HT1080 (cell line): ENCODE measurements at places on chromosomes 13 and 19. TPM values are rescaled to one million over a fixed set of nuclear protein-coding genes. Genes with fewer than 3 reads are reported as not detected.

CFAP97D2 gene
- total RNA-seq, result not detected in 2 replicates

MAP2K7 gene
- 16.9 and 22.0 TPM in 2 replicates for total RNA-seq

FCGBP gene
- 0.20 and 0.26 TPM in 2 replicates for total RNA-seq

WIZ gene
- 23.6 and 28.9 TPM in 2 replicates for total RNA-seq

CRB3 gene
- total RNA-seq, result not detected in 2 replicates

C19orf85 gene
- 0.10 TPM in 1 of 2 replicates, not detected in the other for total RNA-seq

FREM2 gene
- 0.07 and 0.08 TPM in 2 replicates for total RNA-seq

FBXL12 gene
- total RNA-seq, result 21.2 and 24.3 TPM in 2 replicates

DNA sequence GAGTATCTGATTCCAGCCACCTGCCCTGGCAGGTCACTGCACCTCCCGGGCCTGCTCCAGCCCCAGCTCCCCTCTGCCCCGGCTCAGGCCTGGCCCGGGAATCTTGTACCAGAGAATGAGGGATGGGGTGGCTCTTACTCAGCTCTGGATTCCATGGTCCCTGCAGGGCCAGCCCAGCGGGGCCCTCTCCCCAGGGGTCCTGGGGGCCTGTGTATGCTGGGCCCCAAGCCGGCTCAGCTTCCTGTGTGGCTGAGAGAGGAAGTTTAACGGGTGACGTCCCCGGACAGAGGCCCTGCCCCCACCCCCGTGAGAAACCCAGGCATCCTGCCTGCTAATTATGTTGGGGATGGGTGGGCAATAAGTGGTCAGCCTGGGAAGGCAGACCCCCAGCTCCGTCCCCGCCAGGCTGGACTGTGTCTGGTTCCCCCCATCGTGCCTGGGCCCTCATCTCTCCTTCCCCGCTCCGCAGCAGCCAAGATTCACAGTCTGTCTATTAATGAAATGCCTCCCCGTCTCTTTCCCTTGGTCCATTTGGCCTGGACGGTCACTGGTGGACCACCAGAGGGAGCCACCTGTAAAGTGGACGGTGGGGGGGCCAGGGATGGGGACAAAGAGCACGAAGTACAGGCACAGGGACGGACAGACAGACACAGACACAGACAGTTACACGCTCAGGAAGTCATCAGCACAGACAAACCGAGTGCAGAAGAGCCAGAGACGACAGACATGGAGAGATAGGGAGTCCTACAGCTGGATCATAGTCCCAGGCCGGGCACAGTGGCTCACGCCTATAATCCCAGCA, at the start of gene DENND1C:
TSS of gene DENND1C (minus strand) at position 247 of the 802 bp plus-strand sequence. CDS start at position 155, 92 bp downstream.
- DNase-seq, result no peak

DNA sequence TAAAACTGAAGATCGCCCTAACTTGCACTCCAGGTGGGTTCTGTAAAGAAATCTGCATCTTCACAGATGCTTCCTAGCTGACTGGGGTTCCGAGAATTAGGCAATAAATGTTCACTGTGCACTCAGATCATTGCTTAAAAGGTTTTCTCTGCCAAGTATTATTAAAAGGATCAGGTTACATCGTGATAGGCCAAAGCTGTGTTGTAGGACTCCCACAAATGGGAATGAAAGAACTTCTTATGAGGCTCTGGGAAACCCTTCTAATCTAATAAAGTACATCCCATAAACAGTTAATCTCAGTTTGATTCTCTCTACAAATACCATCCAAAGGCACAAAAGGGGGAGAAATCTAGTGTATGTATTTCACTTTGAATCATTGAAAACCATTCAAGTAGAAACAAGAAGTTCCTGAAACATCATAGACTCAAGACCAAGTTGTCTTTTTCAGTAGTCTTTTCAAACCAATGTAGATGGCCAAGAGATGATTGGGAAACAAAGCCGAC, 7.1 kb upstream of the POU4F1 start:
- no peak for DNase-seq

DNA sequence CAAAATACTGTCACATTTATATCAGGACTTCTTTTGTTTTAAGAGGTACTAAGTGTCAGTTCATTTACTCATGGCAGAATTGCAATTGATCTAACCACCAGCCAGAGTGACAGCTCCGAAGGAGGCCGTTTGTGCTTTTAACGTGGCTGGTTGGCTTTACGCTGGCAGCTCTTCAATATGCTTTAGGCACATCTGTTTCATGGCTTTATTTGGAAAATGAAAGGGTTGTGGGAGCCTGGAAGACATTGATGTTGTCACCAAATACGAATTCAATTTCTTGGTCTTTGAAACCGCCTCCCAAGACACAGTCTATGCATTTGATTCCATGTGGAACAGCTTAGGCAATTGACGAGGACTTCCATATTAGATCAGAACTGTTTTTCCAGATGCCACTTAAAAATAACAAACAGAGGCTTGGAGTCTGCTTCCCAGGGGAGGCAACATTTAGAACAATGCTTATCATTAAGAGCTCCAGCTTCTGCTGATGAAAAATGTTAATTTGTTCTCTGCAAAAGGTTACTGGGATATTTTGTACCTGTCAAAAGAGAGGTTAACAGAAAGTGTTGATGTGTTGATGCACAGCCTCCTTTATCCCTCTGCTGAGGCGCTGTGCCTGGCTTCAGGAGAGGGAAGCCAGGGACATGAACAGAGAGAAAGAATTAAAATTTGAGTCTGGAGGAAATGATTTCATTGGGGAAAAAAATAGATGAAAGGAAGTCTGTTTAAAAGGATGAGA, 64.0 kb upstream of the TNFRSF19 start:
- no peak for DNase-seq

GRCh38 chr13:78827471-78827870, 168.5 kb upstream of the OBI1 start:
- DNase-seq, result peak; percentile 37

DNA sequence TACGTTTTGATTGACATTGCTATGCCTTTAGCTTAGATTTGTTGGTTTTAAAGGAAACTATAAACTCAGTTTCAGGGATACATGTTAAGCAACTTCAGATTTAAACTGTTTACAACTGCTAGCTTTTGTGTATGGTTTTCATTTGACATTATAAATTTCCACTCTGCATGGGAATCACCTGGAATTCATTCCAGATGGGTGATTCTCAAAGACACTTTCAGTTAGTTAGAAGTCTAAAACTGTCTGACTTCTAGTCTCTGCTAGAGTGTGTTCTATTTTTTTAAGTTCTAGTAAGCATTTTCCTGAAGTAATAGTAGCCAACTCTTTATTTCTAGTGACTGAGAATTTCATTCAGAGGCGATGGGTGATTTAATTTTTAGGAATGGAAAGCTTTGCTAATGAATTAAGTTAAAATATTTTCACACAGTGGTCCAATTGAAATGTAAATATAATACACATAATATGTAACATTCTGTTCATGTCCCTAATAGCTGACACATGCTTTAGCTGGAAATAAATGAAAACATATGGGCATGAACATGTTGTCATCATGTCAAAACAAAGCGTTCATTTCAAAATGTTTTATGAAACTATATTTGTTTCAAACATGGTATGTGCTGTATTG, 58.3 kb upstream of the CSNK1A1L start:
- no peak for DNase-seq

GRCh38 chr13:30148171-30148754, 159.1 kb downstream of the KATNAL1 start:
- DNase-seq, result no peak

DNA sequence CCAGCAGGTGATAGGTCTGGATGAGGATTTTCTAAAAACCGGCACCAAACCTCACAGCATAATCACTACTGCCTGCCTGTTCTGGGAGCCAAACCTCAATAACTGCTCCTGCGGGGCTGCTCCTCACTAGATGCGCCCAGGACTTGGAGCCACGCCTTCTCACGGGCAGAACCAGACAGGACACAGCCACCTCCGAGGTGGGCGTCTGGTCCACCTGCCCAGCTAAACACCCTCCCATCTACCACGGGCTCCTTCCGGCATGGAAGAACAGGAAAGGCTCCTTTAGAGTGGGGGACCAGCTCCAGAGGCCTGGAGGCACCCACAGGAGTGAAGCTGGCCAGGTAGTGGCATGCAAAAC, 73.5 kb downstream of the PEPD start:
- DNase-seq, result no peak

DNA sequence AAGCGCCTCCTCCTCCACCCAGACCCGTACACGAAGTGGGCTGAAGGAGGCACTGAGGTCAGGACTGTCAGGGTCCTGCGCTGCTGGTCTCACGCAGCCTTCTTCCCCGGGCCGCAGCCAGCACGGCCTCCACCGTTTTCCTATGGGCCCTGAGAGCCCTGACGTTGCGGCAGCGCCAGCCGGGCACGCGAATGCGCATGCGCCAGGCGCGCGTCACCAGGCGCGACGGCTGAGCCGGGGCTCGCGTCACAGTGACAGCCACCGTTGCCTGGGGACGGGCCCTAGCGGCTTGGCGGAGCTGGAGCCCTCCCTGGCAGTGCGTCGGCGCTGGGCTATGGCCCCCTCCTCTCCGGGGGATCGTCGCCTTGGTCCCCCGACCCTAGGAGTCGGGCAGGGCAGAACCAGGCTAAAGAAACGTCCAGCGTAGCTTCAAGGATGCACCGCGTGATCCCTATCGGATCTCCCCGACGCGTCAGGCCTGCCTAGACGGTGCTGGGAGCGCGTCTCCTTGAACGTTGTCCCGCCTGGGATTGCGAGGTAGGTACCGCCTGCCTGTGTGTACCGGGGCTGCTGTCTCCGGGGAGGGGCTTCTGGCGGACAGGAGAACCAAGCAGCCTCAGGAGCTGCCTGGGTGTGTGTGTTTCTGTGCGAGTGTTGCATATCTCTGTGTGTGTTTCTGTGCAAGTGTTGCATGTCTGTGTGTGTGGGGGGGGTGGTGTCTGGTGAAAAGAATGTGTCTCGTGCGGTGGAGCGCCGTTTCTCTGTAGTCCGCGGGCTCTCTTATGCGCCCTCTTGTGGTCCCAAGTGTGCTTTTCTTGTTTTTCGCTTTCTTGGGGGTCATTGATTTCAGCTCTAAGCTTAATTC, 43.2 kb downstream of the ZNF571 start:
- DNase-seq, result peak; percentile 6

DNA sequence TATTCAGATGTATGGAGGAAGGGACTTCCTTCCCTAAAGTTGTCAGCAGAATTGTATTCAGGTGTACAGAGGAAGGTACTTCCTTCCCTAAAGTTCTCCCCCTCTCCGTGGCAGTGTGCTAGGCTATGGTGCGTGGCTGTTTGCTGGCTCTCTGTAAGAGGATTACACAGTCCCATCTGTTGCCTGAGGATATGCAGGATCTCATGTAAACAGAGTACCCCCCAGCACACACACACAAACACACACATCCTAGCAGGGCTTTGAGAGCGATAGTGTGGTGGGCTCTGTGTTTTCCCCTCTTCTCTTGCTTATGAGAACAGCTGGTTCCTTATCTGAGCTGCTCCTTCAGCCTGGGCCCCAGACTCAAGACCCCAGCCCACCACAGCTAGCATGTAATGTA, 10.3 kb downstream of the NEK5 start:
- no peak for DNase-seq

DNA sequence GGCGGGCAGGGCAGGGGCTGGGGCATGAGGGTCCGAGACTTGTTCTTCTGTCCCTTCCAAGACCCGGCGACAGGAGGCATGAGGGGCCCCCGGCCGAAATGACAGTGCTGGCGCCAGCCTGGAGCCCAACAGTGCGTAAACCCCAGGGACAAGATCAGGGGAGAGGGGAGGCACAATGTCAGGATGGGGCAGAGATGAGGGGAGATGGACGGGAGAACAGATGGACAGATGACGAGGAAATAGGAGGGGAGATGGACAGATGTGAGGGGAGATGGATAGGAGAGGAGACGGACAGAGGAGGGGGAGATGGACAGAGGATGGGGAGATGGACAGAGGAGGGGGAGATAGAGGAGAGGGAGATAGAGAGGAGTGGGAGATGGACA, 518 bp downstream of the FLT3LG start:
- DNase-seq, result no peak

- DNase-seq, result peak; percentile 4
These were observed 26.2 kb downstream of the TMTC4 start for GRCh38 chr13:100648354-100648753.

DNA sequence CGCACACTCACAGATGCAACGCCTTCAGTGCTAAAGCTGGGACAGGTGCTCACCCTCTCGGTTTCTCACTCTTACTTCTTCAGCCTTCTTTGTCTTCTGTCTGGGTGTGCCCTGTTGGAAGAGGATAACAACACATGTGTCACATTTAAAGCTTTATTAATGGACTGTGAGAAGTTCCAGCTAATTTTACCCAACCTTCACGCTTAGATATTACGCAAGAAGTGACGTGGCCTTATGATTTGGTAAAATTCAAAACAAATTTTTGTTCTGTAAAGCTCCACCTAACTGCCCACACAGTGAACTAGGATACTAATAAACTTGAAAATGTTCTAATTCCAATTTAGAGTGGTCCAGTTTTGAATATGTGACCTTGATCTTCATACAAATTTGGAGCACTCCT, 66.7 kb upstream of the LRCH1 start:
- DNase-seq, result no peak

GRCh38 chr13:41054919-41055619, 6.2 kb upstream of the WBP4 start:
- no peak for DNase-seq

DNA sequence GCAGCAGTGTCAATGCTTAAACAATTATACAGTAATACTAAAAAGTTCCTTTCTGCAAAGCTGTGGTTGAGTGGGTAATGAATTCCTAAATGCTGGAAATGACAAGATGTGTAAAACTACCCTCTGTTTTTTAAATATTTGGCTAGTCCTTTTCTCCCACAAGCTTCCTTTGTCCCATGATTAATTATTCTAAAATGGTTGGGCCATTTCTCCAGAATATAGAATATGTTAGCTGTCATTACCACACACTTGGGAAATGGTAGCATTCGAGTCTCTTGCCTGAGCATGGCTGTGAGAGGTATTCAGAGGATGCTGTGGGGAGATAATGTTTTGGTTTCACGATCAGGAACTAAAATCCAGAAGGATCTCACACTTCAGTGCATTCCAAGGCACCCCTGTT, 1185.8 kb downstream of the UQCRFS1 start:
- no peak for DNase-seq

DNA sequence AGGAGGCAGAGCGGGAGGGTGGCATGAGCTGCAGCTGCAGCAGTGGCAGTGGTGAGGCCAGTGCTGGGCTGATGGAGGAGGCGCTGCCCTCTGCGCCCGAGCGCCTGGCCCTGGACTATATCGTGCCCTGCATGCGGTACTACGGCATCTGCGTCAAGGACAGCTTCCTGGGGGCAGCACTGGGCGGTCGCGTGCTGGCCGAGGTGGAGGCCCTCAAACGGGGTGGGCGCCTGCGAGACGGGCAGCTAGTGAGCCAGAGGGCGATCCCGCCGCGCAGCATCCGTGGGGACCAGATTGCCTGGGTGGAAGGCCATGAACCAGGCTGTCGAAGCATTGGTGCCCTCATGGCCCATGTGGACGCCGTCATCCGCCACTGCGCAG, 2.0 kb downstream of the EGLN2 start:
- no peak for DNase-seq

- DNase-seq, result no peak
These were observed 288.7 kb downstream of the FOXO1 start for GRCh38 chr13:40377783-40378182.
